Fibroblast of pulmonary artery (primary cell): ENCODE measurements at places on chromosomes 7 and 10.
A peak's percentile ranks its signal among the peaks of the same experiment; 100 is the strongest.

DNA sequence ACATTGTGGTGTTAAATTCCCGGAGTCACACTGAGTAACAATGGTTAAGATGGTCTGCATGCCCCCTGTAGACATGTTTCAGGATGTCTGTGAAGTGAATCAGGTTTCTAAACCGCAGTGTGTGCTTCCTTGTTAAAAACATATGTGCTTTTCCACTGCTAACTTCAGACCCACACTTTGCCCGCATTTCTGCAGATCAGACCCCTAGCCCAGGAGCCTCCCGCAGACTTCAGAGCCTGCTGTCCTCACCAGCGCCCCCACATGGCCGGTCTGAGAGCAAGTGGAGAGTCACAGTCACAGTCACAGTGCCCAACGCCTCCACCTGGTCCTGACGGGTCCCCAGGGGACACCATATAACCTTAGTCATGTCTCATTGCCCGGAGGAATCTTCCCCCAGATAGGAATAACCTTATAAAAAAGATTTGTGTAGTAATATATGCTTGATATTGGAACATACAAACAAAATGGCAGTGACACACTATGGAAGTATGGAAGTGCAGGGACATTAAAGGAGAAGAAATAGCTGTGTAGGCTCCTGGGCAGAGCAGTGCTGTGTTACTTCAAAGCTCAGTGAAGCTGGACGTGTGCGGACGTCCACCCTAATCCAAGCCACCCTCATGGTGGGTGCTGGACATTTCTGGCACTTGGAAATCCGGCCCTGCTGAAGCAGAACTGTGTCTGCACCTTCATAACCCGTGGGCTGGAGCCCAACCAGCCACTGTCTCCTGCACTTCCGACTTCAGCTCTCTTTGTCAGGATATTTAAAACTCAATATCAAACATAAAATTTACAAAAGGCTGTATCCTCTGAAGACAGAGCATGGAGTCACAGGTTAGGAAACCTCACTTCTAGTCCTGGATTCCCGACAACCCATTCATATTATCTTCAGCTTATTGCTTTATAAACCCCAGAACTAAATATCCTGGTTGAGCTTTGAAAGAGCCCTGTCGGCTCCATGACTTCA is 29.0 kb downstream of the GSTO2 start:
- DNase-seq = peak; percentile 59

DNA sequence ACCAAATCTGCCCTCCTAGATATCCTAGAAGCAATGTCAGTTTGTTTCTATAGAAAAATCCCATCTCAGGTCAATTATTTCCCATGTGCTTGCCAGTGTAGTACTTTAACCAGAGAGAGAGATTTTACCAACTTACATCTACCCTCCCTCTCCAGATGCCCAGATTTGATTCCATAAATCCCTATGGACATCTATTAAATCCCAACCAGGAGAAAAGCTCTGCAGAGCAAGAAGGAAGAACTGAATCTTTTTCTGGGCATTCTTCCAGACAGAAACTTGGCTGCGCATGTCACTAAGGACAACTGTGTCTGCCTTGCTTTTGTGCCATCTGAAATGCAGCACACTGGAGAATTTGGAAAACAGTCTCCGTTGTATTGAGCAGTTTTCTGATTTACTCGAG is 597.6 kb downstream of the SORCS1 start:
- DNase-seq = peak; percentile 33

- DNase-seq = no peak
These were observed 147.5 kb upstream of the RSU1 start for GRCh38 chr10:16964576-16965343.

GRCh38 chr7:2785071-2785500 is 59.0 kb downstream of the GNA12 start:
- peak; percentile 68 for DNase-seq

DNA sequence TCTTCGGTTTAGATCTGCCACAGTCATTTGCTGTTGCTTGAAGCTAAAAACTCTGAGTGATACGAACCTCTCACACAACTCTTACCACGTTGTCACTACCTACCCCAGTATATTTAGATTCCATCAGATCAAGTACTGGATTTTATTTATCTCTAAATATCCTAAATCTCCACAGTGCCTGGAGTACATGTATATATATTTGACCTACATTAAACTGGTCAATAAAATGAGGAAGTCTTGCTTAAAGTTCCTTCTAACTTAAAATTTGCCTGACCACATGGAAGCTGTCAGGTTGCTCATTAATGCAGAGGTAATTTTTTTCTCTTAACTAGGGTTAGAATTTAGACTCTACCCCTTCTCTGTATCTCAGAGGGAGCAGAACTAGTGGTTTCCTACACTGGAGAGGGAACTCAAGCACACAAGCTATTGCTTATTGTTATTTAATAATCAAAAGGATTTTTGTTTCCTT is 3.1 kb upstream of the MACC1 start:
- no peak for DNase-seq

GRCh38 chr7:95686109-95686508 is 86.2 kb upstream of the DYNC1I1 start:
- DNase-seq = peak; percentile 89
